ENCODE measurements at places on chromosomes 2 and 18.

- no peak for DNase-seq
Measured at GRCh38 chr2:236636714-236637470, 67.3 kb downstream of the ACKR3 start.

GRCh38 chr18:78812067-78812466, 167.6 kb upstream of the SALL3 start:
- DNase-seq, result no peak

- DNase-seq, result no peak
Measured at GRCh38 chr2:43407935-43408334, 181.5 kb upstream of the ZFP36L2 start.

DNA sequence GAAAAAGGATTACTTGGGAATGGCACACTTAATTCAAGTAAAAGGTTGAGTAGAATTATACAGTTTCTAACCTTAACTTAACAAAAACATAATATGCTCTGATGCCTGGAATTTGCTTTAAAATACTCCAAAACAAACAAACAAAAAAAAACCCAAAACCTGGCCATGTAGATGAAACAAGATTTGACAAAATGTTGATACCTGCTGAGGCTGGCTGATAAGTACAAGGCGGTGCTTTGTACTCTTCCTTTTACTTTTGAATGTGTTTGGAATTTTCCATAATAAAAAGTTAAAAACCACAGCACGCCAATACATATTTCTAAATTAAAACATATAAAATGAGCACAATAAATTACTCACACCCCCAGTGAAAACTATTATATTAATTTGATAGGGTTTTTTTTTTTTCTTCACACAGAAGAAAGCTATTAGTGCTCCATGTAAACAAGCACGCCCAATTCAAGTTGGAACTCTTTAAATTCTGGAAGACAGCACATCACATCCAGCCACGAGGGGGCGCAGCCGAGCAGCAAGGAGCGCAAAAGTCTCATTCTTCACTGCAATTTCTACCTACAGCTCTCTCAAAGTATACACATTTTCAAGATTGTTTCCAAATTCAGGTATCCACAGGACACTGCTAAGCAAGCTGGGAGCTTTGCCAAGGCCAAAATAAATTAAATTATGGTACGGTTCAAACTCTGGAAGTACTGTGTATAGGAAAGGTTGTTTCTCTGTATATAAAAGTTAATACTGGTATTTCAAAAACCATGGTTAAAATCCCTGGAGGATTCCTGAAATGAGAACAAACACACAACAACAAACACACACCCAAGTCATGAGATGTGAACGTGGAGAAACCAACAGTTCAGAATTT, 7.5 kb downstream of the SERTAD2 start:
- peak; percentile 84 for DNase-seq
